ENCODE measurements at places on chromosomes 3 and 15. TPM values are rescaled to one million over a fixed set of nuclear protein-coding genes. Genes with fewer than 3 reads are reported as not detected.

Gene CLRN1
- total RNA-seq = not detected

Gene PCSK6
- 5.5 TPM for total RNA-seq

Gene SLC12A8
- 25.1 TPM for total RNA-seq

Gene CCR2
- total RNA-seq = not detected

Gene KCNMB3
- total RNA-seq = 1.2 TPM

Gene SHC4
- total RNA-seq = 0.79 TPM

Gene NT5DC2
- 281 TPM for total RNA-seq

Gene SERINC4
- not detected for total RNA-seq

Gene USP50
- not detected for total RNA-seq

Gene RPL32
- total RNA-seq = 818 TPM

Gene LACTB
- 14.1 TPM for total RNA-seq

Gene ITIH1
- total RNA-seq = not detected

Gene LRRIQ4
- total RNA-seq = under 0.01 TPM

Gene CLSTN2
- total RNA-seq = 0.22 TPM

Gene HESX1
- 0.22 TPM for total RNA-seq

Gene GPR160
- total RNA-seq = not detected

Gene SRGAP3
- total RNA-seq = 4.7 TPM

Gene CLDN18
- total RNA-seq = not detected

Gene THRB
- total RNA-seq = 65.8 TPM

Gene SCAANT1
- not detected for total RNA-seq

Gene MYH15
- 4.1 TPM for total RNA-seq

Gene FOXL2NB
- 1.4 TPM for total RNA-seq

Gene HGD
- 0.65 TPM for total RNA-seq

Gene MITF
- 0.39 TPM for total RNA-seq

Gene ROPN1
- total RNA-seq = not detected

Gene RBP2
- total RNA-seq = not detected

Gene COL7A1
- 678 TPM for total RNA-seq

Gene KIF9
- 4.7 TPM for total RNA-seq

Gene CDC25A
- total RNA-seq = 12.0 TPM

Data from placental epithelial cell (primary cell).